A549 treated with DMSO at 1 μM for 4 hours (cell line): ENCODE measurements at places on chromosomes 2 and 18. TPM values are rescaled to one million over a fixed set of nuclear protein-coding genes. Genes with fewer than 3 reads are reported as not detected.

ST6GAL2 gene
- 16.7 to 28.3 TPM (median 24.1 TPM) in 5 replicates for total RNA-seq

CCDC74B gene
- total RNA-seq: 6.1 to 7.5 TPM (median 6.6 TPM) in 5 replicates

VIL1 gene
- 0.16 to 0.33 TPM (median 0.18 TPM) in 5 replicates for total RNA-seq

REG1B gene
- not detected in 5 replicates for total RNA-seq

XDH gene
- 1.1 to 1.8 TPM (median 1.4 TPM) in 5 replicates for total RNA-seq

IL18R1 gene
- total RNA-seq: 0.47 to 1.4 TPM (median 0.95 TPM) in 5 replicates

MYOM1 gene
- 0.11 to 0.22 TPM (median 0.15 TPM) in 5 replicates for total RNA-seq

TTN gene
- total RNA-seq: under 0.01 to 0.02 TPM (median 0.01 TPM) in 5 replicates
